ENCODE measurements at places on chromosomes 7 and 10.

DNA sequence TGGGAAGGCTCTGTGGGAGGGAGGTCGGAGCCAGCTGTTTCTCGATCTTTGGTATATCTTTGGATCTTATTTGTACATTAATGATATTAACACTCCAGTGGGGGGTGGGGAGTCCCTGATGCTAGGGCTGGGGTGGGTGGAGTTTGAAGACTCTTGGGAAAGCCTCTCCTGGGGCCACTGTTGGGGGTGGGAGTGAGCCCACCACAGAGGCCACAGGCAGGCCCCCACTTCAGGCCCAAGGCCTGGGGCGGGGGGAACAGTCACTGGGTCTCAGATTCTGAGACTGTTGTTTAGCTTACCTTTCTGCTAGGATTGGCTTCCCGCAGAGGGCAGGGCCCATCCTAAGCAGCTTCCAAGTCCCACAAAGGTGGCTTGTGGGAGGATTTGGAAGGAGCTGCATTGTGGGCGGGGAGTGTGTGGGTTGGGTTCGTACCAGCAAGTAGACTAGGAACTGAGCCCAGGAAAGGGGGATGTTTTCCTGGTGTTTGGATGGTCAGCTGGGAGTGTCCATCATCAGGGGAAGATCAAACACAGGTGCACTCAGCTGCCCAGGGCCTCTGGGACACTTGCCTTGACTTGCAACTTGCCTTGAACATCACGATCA is 11.9 kb downstream of the YKT6 start:
- no peak overlapping the region for H3K27ac ChIP-seq
- H3K4me3 ChIP-seq = no peak overlapping the region
- H3K27me3 ChIP-seq = no peaks in the 10 kb centered on the region

- peak overlapping the region; percentile 42 for H3K27ac ChIP-seq
- no peak for DNase-seq
- H3K4me1 ChIP-seq = peaks cover 77% of the 10 kb centered on the region
- no peaks in the 10 kb centered on the region for H3K27me3 ChIP-seq
- no peak overlapping the region for H3K4me3 ChIP-seq
- no peaks in the 10 kb centered on the region for H3K36me3 ChIP-seq
Measured at GRCh38 chr7:5557920-5558401, 134.3 kb upstream of the TNRC18 start.

DNA sequence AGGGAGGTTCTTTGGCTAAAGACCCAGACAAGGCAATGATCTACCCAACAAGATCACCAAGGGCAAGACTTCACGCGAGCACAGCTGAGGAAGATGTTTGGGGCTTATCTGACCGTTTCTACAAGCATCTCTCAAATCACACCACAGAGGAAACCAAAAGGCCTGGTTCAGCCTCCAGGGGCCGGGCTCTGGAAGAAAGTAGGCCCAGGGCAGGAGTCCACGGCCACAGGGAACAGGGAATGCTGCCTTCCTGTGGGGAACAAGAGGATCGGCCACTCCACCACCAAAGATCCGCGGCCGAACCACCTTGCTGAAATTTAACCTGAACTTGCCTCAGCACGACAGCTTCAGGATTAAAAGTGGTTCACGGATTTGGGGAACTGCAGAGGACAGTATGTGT is 332.5 kb downstream of the PTPRN2 start:
- H3K27me3 ChIP-seq = peaks cover 59% of the 10 kb centered on the region
- no peak overlapping the region for H3K4me3 ChIP-seq
- no peaks in the 10 kb centered on the region for H3K36me3 ChIP-seq
- DNase-seq = no peak
- H3K27ac ChIP-seq = no peak overlapping the region

DNA sequence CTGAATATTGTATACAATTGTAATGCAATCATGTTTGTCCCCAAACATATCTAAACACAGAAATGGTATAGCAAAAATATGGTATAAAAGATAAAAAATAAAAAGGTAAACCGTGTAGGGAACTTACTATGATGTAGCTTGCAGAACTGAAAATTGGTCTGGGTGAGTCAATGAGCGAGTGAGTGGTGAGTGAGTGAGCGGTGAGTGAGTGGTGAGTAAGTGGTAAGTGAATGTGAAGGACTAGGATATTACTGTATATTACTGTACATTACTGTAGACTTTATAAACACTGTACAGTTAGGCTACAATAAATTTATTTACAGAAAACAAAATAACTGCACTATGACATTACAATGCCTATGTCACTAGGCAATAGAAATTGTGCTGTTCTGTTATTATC is 1163.2 kb upstream of the SORCS1 start:
- H3K27me3 ChIP-seq = no peaks in the 10 kb centered on the region
- H3K4me3 ChIP-seq = no peak overlapping the region
- H3K4me1 ChIP-seq = no peaks in the 10 kb centered on the region
- no peak overlapping the region for H3K27ac ChIP-seq
- DNase-seq = no peak

GRCh38 chr7:150784954-150785353 is 15.2 kb downstream of the TMEM176B start:
- peaks cover 28% of the 10 kb centered on the region for H3K27me3 ChIP-seq
- no peak for DNase-seq
- no peaks in the 10 kb centered on the region for H3K36me3 ChIP-seq
- H3K4me1 ChIP-seq = peaks cover 7% of the 10 kb centered on the region
- no peak overlapping the region for H3K27ac ChIP-seq
- no peak overlapping the region for H3K4me3 ChIP-seq
